Colonic mucosa (tissue), 4 donors: ENCODE measurements at places on chromosomes 11 and 22. TPM values are rescaled to one million over a fixed set of nuclear protein-coding genes. Genes with fewer than 3 reads are reported as not detected.

DNA sequence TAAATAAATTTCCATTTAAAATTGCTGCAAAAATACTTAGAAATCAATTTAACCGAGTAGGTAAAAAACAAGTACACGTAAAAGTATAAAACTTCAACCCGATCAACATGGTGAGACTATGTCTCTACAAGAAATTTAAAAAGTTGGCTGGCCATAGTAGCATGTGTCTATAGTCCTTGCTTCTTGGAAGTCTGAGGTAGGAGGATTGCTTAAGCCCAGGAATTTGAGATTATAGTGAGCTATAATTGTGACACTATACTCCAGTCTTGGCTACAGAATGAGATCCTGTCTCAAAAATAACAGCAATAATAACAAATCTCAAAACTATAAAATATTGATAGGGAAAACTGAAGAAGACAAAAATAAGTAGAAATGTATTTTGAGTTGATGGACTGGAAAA, 11.1 kb downstream of the CASP4 start:
- no peak overlapping the region for H3K27ac ChIP-seq
- no peaks in the 10 kb centered on the region for H3K27me3 ChIP-seq
- no peaks in the 10 kb centered on the region for H3K4me1 ChIP-seq
- no peak for DNase-seq
- H3K4me3 ChIP-seq: no peak overlapping the region

Gene CYP2R1
- total RNA-seq: 11.1 TPM

- H3K36me3 ChIP-seq: no peaks in the 10 kb centered on the region
- DNase-seq: no peak
- no peak overlapping the region for H3K4me3 ChIP-seq
- no peak overlapping the region for H3K27ac ChIP-seq
- peaks cover 3% of the 10 kb centered on the region for H3K4me1 ChIP-seq
Measured at GRCh38 chr11:111920908-111921307, 2.2 kb downstream of the C11orf52 start.

Gene CDHR5
- total RNA-seq: 140 TPM

Gene IL10RA
- 9.8 TPM for total RNA-seq

Gene OR10A2
- not detected for total RNA-seq
